ENCODE measurements at places on chromosomes 7 and 10.

DNA sequence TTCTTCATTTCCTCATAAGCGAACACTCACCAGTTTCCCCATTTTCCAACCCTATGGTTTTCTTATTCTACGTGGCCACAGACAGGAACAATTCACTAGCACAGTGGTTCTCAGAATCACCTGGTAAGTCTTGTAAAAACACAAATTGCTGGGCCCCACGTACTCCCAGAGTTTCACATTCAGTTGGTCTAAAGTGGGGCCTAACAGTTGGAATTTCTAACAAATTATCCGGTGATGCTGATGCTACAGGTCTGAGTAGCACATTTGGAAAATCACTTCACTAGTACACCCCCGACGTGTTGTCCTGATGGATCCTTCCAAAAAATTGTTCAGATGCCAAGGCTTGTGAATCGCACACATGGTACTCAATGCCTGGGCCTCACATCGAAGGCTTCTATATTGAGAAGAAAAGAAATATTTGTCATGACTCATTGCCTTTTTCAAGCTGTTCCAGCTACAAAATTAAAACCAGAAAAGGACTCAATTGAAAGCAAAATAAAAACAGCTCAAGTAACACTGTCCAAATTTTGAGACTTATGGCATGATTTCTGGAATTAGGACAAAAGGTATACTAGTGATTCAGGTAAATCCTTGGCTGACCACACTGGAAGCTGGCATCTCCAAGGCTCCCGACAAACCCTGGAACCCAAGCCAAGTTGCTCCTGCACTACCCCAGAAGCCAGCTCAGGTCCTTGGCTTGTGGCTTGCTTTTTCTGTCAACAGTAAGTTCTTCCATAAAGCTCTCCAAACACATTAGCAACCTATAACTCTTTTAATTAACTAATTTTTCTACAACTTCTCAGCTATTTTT, 12.9 kb upstream of the VIM start:
- DNase-seq, result peak; percentile 52

GRCh38 chr7:4791101-4791737, 15.8 kb downstream of the AP5Z1 start:
- no peak for DNase-seq

DNA sequence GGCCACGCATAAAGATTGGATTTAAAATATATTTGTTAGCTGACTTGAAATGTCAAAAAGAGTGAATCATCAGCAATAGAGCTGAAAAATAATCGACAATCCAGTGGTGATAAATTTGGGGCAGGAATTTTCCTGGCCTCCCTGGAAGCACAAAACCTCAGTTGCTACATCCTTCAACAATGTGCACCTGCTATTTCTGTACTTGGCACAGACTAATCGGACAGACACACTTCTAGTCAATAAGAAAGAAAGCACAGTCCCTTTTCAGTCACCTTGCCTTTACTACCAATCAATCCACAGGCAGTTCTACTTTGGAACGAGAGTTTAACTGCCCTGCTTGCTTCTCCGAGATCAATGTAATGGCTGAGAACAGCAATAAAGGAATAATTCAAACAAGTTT, 96.7 kb upstream of the NOBOX start:
- no peak for DNase-seq

GRCh38 chr10:89348975-89349374, 21.2 kb downstream of the IFIT3 start:
- DNase-seq, result no peak

GRCh38 chr7:39451901-39452300, 114.3 kb upstream of the YAE1 start:
- no peak for DNase-seq

DNA sequence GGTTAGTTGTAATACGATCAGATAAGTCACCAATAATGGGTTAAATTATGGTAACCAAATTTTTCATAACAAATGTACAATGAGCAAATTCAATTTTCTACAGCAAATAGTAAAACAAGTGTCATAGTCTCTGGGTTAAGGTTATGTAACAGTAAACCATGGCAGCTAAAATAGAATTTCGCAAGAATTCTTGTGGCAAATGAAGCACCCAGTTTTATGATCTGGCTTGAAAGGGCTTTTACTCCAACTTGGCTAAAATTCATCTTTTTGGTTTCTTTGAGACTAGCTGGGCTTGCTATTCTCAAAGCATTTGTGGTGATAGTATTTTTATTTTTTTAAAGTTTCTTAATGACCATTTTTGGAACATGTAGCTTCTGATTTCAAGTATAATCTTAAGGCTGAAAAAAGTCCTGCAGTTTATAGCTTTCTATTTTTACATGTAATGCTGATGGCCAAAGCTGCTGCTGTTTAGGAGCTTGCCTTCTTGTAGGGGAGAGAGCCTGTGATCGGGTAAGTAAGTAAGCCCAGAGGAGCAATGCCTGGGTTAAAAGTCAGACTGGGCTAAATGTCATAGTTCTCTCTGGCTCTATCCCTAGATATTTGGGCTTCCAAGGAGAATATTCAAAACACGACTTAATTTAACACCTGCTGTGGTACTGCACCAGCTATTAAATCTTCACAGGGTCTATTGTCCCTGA, 55.5 kb upstream of the SYPL1 start:
- peak; percentile 73 for DNase-seq

DNA sequence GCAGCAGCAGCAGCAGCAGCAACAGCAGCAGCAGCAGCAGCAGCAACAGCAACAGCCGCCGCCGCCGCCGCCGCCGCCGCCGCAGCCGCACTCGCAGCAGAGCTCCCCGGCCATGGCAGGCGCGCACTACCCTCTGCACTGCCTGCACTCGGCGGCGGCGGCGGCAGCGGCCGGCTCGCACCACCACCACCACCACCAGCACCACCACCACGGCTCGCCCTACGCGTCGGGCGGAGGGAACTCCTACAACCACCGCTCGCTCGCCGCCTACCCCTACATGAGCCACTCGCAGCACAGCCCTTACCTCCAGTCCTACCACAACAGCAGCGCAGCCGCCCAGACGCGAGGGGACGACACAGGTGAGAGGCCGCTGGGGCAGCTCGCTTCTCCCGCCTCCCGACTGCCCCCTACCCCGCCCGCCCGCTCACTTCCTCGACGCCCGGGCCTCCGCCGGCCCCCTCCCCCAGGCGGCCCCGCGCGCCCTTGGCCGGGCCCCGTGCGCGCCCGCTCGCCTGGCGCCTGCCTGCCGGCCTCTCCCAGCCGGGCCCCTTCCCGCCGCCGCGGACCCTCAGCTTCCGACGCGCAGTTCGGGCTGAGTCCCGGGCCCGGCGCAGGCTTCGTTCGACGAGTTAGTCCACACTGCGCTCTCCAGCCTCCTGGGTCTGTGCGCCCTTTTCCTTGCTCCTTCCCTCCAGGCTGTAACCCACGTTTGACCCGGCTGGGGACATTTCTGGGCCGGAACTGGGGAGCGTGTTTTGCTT, 882 bp downstream of the DLX6 start:
- peak; percentile 45 for DNase-seq

DNA sequence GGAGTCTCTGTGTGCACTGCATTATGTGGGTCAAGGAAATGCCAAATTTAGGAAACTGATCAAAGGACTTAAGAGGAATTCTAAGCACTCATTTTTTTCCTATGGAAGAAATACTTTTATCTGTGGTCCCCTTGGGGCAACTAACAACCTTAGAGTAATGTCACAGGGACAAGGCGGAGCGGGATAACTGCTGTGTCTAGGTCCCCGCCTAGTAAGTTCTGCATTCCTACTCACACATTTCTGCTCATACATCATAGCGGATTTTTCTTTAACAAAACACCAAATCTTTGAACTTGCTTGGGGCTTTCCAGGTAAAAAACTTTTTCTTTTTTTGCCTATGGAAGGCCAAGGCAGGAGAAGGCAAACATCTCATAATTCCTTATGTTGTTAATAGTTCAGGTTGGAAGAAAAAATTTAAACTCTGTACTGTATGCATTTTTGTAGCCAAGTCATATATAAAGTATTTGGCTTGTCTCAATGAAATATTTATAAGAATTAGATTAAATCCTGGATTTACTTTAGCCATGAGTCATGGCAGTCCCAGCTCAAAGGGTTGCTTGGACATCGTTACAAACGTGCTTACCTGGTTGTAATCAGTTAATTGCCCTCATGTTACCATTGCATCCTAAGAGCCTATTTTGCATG, 285.0 kb downstream of the PHTF2 start:
- no peak for DNase-seq

- DNase-seq, result no peak
Measured at GRCh38 chr10:34731885-34732701, 83.0 kb downstream of the PARD3 start.

- no peak for DNase-seq
Measured at GRCh38 chr10:17474595-17475323, 20.4 kb upstream of the ST8SIA6 start.

GRCh38 chr10:7467031-7467667, 56.3 kb upstream of the SFMBT2 start:
- no peak for DNase-seq

- DNase-seq, result no peak
Measured at GRCh38 chr7:110944966-110945644, 145.8 kb upstream of the LRRN3 start.

GRCh38 chr10:314871-315270, 179.6 kb downstream of the ZMYND11 start:
- DNase-seq, result no peak

DNA sequence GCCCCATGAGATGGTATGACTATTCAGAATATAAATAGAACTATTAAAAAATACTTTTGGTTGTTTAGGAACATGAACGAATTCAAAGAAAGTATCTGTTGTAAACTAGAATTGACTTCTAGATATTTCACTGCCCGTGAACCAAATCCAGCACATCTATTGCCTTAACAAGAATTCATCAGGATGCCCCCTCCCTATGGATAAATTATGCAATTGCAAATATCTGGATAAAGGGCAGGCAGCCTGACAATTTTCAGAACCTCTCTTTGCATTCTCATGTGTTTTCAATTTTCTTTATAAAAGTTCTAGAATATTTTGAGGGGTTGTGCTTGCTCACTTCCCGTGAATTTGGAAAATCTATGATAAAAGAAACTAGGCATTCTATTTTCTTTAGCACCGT, 822.1 kb upstream of the SORCS1 start:
- DNase-seq, result no peak

- no peak for DNase-seq
Measured at GRCh38 chr10:110149259-110149658, 58.1 kb upstream of the MXI1 start.

DNA sequence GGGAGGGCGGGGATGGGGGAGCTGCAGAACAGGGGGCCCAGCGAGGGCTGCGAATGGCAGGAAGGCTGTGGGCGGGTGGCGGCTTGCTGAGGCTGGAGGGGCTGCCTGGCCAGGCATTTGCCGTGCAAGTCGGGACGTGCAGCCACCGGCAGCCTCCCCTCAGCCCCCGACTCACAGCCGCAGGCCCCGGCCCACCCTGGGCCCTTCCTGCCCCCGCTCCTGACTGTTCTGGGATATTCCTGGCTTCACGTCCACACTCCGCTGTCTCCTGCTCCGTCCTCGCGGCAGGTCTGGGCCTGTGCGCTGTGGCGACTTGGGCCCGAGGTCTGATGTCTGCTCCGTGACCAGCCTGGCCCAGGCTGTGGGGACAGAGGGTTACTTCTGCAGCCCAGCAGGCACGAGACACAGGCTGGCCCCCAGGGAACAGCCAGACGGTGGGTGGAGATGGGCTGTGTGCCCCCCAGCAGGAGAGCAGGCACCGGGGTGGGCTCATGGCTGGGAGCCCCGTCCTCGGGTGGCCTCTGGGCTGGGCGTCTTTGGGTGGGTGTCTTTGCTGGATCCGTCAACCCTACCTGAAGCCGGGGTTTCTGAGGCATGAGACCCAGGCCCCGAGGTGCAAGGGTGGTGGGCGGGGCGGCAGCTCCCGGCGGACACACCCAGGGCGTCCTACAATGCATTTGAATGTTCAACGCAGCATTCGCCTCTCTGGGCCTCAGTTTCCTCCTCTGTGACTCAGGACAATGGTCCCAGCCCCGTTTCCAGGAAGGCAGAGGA, 86.5 kb downstream of the FOXL3 start:
- no peak for DNase-seq

- DNase-seq, result no peak
Measured at GRCh38 chr7:102942868-102943267, 30.1 kb downstream of the LRRC17 start.

DNA sequence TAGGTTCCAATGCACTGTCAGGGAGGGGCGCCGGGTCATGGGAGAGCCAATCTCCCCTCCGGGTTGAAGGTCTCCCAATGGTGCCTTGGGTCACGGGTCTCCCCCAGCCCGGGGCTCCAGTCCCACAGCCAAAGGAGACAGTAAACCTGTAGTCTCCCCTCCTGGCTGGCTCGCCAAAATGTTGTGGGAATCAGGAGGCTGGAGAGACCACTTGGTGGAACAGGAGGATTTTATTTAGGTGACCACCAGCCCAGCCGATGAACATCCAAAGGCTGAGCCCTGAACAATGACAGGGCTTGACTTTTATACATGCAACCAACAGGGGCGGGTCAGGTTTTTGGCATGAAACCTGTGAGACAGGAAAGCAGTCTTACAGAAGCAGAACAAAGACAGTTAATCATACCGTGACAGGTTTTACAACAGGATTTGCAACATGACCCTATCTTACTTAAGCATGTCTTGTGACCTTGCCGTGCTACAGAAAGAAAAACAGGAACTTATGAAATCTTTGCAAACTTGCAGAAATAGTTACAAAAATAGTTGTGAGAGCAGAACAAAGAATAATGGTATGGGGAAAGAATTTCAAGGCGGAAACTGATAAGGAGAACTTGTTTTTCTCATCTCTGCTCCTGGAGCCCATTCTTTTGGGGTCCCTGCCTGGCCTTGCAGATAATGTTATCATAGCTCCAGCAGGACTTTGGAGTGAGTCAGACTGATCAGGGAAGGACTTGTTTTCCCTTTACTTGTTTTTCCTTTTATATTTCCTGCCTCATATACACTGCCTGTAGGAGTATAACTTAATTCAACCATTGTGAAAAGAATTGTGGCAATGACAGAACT, 7.1 kb downstream of the ERV3-1 start:
- peak; percentile 97 for DNase-seq

GRCh38 chr7:117250801-117251200, 72.1 kb downstream of the WNT2 start:
- DNase-seq, result no peak

GRCh38 chr10:52644373-52645186, 128.0 kb downstream of the MBL2 start:
- peak; percentile 63 for DNase-seq

GRCh38 chr10:29386342-29386999, 97.6 kb downstream of the LYZL1 start:
- DNase-seq, result peak; percentile 21

DNA sequence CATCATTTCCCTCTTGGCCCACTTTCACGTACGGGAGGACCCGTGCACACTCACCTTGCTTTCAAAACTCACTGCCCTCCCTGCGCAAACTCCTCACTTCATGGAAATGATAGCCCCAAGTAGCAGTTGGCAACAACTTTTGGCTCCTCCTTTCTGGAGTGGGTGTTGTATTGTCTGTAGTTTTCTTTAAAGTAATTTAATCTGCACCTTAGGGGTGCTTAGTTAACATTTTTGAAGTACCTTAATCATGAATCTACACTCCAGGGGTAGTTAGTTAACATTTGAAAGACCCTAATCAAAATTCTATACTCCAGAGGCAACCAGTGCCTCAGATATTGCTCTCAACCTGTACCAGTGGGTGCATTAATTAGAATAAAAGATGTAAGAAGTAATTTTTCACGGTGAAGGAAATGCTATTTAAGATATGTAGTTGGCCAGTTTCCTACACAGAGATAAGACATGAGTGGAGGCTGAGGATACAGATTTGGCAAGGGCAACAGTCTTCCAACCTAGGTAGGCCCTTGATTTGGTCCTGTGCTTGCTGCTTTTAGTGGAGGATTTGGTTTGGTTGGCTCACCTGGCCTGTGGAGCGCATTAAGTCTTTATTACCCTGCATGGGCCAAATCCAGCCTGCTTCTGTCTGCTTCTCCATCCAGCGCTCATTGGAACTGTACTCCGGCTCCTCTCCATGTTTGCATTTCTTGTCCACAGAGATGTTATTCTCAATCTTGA, 93.0 kb downstream of the EXOC4 start:
- DNase-seq, result no peak

- DNase-seq, result peak; percentile 7
Measured at GRCh38 chr7:16345979-16346958, 75.1 kb downstream of the CRPPA start.
